ENCODE measurements at places on chromosomes 6 and 20. TPM values are rescaled to one million over a fixed set of nuclear protein-coding genes. Genes with fewer than 3 reads are reported as not detected.

SLC26A8 gene
- not detected for total RNA-seq

GRCh38 chr6:151630991-151631655 lies 137.3 kb downstream of the CCDC170 start:
- DNase-seq = no peak

DNA sequence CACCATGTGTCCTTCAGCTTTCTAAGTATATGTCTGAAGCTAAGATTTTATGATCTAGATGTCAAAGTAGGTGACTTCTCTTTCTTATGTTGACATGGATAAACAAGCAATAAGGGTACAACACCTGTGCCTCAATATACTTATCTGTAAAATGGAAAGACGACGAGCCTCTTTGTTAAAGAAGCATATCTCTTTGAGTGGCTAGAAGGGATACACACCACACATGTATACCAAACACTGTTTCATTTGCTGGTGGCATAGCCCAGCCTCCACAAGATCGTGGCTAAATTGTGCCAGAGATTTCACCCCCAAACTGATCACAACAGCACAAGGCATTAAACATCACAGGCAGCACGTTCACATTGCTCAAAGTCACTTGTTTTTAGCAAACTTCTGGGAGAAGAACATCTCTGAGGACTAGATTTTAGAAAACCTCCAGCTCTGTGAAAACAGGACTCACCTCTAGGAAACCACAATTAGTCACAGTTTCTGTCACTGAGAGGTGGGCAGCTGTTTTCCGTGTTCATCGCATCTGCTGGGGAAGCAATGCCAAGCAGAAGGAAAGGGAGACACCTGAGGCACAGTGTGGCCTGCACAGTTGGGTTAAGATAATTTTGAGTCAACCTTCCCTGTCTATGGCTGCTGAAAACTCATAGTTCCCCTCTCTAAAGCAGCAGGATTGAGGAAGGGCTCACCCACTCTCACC lies 263.0 kb upstream of the PLCB4 start:
- DNase-seq = peak; percentile 27

DNA sequence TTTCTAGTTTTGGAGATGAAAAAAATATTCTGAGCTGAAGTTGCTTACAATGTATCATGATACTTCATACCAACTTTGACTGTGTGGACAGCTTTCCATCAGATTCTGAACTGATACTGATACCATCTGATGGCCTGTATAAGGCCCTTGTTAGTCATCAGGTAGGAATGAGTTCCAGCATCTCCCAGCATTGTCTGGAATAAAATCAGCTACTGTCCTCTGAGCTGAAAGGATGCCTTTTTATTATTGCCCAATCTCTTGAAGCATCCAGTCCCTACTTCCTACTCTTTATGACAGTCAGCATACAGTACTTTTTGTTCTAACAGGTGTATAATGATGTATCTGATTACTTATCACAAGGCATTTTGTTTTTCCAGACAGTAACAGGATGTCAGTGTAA lies 70.6 kb upstream of the EYA4 start:
- DNase-seq = no peak

All from renal cortical epithelial cell (primary cell).